ENCODE measurements at places on chromosomes 12 and 14. TPM values are rescaled to one million over a fixed set of nuclear protein-coding genes. Genes with fewer than 3 reads are reported as not detected.

DNA sequence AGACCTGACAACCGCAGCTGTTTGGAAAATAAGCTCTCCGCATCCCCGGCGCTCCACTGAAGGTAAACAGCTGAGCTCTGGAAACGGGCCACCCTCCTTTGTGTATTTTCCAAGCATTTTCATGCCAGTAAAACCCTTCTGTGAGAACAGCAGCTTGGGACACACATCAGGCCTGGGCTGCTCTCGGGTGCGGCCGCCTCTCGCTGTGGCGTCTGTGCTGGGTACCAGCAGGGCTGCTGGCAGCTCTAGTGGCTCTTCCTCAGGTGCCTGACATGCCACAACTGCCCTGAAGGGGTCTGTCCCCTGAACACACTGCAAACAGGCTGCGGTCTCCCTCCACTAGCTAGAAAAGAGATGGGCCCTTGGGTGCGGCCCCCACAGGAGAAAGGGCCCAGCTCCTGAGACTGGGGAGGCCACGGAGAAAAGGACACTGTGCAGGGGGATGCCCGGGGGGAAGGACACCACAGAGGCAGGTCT lies 96.3 kb downstream of the ITPK1 start:
- no peaks in the 10 kb centered on the region for H3K4me1 ChIP-seq
- no peaks in the 10 kb centered on the region for H3K27me3 ChIP-seq
- no peaks in the 10 kb centered on the region for H3K36me3 ChIP-seq

The BRAP gene
- 22.5 TPM for total RNA-seq

The PTPN6 gene
- total RNA-seq, result 390 TPM

The PLEKHD1 gene
- total RNA-seq, result 0.13 TPM

Data from naive thymus-derived CD4-positive, alpha-beta T cell (primary cell).